Activated CD8-positive, alpha-beta memory T cell treated with anti-CD3 and anti-CD28 coated beads for 1 hour (primary cell): ENCODE measurements at places on chromosomes 3 and 15.

GRCh38 chr3:73094951-73095350, 33.5 kb downstream of the EBLN2 start:
- DNase-seq = no peak

- DNase-seq = no peak
Measured at GRCh38 chr3:72515941-72516340, 332.3 kb downstream of the SHQ1 start.

DNA sequence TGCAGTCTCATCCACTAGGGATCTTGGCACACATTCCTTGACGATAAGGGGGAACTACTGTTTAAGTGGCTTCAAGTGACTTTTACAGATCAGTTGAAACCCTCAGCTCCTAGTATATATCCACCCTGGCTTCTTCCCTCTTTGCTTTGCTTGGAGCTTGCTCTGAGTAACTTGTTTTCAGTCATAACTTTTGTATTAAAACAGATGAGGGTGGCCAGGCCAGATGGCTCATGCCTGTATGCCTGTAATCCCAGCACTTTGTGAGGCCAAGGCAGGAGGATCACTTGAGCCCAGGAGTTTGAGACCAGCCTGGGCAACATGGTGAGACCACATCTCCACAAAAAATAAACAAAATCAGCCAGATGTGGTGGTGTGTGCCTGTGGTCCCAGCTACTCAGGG, 42.4 kb downstream of the EOMES start:
- DNase-seq = no peak

DNA sequence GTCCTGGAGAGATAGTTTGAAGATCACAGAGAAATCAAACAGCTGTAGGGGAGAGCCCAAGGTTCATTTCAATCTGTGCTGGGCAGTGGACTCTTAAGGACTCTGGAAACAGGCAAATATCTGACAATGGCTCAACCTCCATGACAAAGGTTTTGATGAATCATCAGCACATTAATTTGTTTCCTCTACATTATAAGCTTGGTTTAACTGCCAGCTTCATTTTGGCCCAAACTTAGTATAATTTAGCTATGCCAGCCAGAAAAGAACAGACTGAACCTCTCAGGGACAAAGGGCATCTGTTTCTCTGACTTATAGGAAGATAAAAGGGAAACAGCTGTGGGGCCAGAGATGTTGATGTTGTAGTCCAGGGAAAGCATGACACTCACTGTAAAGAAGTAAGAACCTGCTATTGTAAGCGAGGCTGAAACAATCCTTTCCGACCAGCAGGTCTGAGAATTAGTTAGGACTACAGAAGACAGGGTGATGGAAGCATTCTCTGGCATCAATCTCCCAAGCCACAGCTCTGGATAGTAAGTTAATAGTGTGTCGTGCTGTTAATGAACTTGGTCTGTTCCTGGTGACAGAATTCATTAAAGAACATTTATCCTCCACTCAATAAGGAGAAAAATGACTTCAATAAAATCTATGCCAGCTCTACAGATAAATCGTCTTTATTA, 110.1 kb downstream of the KCNMB2 start:
- no peak for DNase-seq

DNA sequence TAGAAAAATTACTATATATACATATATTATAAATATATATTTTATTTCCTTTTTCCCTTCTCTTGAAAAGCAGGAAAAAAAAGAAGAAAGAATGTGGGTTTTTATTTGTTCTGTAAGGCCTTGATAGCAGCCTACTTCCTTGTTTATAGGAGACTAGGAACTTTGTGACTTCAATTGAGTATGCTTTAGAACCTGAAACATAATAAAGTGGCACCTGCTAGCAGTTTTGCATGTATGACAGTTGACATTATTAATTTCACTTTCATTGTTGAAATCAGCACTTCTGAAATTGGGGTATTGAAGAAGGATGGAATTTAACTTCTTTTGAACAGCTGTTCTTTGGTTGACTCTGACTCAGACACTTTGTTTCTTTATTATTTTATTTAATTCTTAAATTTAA, 56.9 kb downstream of the GLCE start:
- DNase-seq = no peak

- no peak for DNase-seq
Measured at GRCh38 chr3:108410531-108410984, 99.8 kb downstream of the MYH15 start.

GRCh38 chr3:99344216-99344615, 294.2 kb upstream of the COL8A1 start:
- no peak for DNase-seq

GRCh38 chr3:65587650-65588439, 450.9 kb downstream of the MAGI1 start:
- DNase-seq = no peak

- DNase-seq = no peak
Measured at GRCh38 chr15:98769867-98770266, 121.5 kb downstream of the IGF1R start.

- DNase-seq = no peak
Measured at GRCh38 chr3:107676469-107677309, 153.9 kb downstream of the BBX start.

- no peak for DNase-seq
Measured at GRCh38 chr15:82970696-82971095, 15.3 kb upstream of the RAMAC start.

DNA sequence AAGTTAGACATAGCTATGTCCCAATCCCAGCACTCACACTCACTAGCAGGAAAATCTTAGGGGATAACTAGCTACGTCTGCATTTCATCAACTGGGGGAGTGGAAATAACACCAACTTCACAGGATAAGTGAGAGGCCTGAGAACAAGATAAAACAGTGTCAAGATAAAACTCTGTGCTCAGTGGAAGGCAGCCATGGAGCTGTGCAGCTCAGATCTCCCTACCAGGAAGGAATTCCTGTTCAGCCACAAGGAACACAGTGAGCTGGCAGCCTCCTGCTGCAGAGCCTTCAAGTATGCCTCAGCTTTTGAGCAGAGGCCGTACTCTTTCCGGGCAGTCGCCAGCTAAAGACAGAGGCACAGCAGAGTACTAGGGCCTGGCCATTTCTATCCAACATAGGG, 115.8 kb upstream of the TOPAZ1 start:
- no peak for DNase-seq

- no peak for DNase-seq
Measured at GRCh38 chr3:170863816-170864215, 6.2 kb downstream of the RPL22L1 start.

DNA sequence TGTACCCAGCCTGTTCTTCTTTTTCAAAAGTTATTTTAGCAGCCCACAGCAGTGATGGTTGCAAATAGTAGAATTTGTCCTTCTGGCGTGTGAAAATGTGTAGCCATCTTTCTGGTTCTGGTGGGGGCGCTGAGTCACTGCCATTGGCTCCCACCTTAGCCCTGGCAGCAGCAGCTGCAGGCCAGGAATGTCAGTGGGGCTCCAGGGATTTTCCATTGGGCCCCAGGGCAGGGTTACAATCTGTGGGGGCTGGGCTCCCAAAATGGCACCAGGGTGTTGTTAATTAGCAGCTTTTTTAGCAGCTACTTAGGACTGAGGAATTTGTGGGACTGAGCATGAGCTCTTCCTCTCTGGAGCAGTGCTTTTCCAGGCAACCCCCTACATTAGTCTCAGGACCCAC, 38.9 kb downstream of the TOPAZ1 start:
- no peak for DNase-seq

GRCh38 chr3:54171509-54171908, 49.2 kb downstream of the CACNA2D3 start:
- DNase-seq = no peak

DNA sequence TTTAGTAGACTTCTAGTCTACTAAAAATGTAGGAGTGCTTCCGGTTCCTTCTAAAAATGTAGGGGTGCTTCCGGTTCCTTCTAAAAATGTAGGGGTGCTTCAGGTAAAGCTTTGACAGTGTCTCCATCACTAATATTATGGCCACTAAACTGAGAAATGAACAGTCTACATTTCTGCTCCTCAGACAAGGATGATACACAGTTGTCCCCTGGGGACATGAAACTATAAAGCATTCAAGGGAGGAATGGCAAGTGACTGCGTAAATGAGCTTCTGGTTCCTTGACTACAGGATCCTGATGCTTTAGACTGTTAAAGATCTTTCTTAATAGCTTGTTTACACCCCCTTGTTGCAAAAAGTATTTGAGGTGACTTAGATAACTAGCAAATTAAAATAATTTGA, 53.9 kb upstream of the SLC9A9 start:
- no peak for DNase-seq

- DNase-seq = no peak
Measured at GRCh38 chr3:82030916-82031315, 269.5 kb upstream of the GBE1 start.

- no peak for DNase-seq
Measured at GRCh38 chr3:136671921-136672320, 80.3 kb downstream of the STAG1 start.

DNA sequence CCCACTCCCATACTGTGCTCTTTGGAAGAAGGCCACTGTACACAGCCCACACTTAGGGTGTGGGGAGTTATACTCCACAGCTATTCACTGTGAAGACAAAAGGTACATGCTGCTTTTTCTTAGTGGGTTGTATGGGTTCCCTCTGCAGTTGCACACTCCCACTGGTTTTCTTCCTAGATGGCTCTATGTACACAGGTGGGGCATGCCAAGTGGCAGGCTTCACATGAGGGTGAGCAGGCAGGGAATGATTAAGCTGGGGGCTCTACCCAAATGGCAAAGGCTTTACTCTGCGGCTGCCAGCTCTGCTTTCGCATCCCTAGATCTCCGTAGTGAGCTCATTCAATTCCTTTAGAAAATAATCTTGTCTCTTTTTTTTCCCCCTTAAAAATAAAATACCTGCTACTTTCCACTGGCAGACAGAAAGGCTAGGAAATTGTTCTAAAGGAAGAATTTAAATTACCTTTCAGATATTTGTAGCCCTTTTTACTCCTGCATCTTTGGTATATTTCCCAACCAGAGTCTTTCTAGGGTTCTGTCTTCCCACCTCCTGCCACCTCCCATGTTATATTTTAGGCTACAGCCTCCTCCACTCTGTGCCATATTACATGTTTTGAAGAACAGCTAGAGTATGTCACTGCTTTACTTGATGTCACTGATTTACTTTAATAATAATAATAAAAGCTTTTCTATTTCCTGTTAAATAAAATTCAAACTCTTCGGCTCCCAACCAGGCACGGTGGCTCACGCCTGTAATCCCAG, 8.2 kb downstream of the LARP6 start:
- no peak for DNase-seq

DNA sequence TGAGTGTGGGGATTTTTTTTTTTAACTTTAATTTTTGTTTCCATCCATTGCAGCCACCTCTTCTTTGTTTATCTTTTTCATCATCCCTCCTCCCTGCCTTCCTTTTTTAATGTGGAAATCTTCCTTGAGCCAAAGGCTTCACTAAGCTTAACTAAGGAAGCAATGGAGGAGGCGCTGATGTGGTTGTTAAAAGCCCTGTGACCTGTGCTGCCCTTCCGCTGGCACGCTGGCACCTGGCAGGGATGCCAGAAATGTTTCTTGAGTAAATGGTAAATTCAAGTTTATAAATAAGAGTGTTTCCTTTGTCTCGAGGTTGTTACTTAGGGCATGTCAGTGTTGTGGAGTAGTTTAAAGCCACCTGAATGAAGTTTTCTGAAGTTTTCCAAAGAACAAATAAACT, 69.4 kb downstream of the CRTC3 start:
- no peak for DNase-seq

DNA sequence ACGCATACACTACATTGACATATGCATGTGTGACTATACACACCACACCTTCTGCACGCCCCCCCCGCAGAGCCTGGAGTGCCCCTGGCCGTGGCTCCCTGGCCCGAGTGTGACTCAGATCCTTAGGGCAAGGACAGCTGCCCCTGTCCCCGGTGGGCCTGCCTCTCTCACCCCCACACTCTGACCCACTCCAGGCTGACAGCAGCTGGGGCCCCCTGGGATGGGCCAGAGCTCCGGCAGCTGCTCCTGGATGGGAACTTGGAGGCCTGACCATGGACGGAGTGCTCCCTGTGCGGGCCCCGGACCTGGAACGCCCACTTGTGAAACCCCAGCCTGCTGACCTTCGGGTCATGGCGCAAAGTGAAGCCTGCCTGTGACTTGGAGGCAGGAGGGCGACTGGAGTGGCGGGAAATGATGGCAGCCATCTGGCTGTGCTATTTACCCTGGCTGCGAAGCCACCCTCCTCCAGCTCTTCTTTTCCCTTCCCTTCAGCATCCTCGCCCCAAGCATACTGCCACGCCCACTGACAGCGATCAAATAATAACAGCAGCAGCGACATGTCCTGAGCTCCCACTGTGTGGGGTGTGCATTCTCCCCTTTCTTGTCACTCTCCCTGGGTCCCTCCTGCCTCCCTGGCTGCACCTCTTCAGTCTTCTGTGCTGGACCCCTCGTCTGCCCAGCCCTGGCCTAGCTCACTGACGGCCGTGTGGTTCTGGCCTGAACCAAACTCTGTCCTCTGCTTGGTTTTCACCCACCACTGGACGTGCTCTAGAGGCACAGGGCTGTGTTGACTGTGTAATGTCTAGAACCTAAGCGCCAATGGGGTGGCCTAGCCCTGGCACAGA, 90.7 kb upstream of the MEF2A start:
- DNase-seq = no peak

- DNase-seq = no peak
Measured at GRCh38 chr15:25333049-25333448, 105.8 kb downstream of the UBE3A start.

DNA sequence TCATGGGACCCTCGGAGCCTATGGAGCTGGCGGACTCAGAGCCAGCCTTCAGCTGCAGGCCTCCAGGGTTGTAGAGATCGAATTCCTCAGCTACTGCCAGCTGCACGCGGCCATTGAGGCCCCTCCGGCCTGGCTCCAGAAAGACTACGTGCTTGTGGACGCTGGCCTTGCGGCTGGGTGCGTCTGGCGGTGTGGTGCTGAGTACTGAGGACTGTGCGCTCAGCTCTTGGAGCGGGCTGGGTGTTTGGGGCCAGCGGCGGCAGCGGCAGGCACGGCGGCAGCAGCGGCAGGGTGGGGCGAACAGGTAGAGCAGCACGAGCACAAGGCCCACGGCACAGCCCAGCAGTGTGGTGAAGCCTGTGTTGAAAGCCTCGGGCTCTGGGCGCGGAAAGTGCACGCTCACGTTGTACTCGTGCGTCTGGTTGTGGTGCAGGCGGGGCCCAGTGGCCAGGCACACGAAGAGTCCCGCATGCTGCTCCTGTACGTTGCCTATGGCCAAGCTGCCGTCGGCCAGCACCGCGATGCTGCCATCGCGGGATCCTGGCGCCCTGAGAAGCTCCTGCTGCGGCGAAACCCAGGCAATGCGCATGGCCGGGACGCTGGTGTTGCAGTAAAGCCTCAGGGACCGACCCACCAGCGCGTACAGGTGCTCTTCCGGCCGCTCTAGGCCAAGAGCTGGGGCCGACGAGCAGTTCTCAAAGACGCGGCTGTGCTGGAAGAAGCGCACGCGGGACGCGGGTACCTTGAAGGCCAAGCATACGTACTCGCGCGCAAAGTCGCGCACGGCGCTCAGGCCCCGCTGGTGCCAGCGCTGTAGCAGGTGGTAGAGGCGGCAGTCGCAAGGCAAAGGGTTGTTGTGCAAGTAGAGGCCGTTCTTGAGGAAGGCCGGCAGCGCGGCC, 1.3 kb downstream of the AMIGO3 start:
- no peak for DNase-seq

GRCh38 chr3:104909198-104909597, 457.5 kb upstream of the ALCAM start:
- no peak for DNase-seq
